ENCODE measurements at places on chromosomes 16 and 17.
A peak's percentile ranks its signal among the peaks of the same experiment; 100 is the strongest.

- peak; percentile 75 for DNase-seq
These were observed 66.3 kb downstream of the BPTF start for GRCh38 chr17:67891481-67892119.

GRCh38 chr16:68417711-68418301, 30.5 kb downstream of the SMPD3 start:
- DNase-seq, result peak; percentile 96

DNA sequence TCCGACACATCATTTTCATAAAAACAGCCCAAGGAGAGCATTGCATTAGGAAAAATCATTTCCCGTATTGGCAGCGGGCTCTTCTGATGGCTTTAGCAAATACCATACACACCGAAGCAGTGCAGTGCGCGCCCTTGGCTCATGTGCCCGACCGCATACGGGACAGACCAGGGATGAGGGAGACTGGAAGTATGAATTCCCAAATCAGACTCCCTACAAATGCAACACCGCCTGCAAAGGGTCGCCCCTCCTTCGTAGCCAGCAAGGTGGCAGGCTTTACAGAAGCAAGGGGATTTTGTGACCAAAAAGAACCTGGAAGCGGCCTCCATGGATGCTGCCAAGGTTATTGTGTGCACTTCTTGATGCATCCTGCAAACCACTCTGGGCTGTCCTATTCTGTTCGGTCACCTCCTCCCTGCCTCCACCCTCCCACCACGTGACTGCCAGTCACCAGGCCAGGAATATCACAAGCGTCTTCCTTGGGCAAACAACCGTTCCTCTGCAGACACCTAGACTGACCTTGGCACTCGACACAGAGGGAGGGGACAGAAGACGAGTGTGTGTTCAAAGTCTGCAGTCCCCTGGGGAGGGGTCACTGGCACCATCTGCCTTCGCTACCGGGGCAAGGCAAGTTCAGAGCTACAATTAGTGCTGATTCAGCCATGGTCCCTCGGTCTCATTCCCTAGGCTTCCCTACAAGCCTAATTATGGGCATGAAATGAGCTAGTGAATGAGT, 460.4 kb downstream of the SLC39A11 start:
- DNase-seq, result peak; percentile 16

- DNase-seq, result peak; percentile 71
These were observed 14.4 kb upstream of the MEAK7 start for GRCh38 chr16:84518804-84519341.

DNA sequence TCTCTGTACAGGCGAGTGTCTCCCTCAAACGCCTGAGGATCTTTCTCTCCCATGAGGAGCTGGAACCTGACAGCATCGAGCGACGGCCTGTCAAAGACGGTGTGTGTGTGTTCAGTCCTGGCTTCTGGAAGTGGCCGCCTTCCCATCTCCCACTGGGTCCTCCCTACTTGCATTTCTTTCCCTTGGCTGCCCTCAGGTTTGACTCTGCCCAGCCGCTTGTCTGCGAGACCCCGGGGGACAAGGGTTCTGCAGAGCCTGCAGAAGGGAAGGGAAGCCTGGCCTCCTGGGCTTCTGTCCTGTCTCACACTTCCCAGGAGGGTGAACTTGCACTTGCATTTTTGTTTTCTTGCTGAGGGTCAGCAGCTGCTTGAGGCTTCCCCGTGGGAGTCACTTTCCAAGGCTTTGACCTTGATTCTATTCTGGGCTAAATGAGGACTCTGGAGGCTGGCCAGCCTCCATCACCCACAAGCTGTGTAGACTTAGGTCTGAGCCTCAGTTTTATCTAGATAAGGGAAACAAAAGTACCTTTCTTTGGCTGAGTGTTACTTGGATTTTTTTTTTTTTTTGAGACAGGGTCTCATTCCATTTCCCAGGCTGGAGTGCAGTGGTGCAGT, 122.3 kb downstream of the ABCC1 start:
- peak; percentile 16 for DNase-seq

- no peak for DNase-seq
These were observed 83.2 kb downstream of the WSCD1 start for GRCh38 chr17:6153375-6153774.

- DNase-seq, result peak; percentile 47
These were observed 62.7 kb downstream of the C16orf82 start for GRCh38 chr16:27129401-27129800.

DNA sequence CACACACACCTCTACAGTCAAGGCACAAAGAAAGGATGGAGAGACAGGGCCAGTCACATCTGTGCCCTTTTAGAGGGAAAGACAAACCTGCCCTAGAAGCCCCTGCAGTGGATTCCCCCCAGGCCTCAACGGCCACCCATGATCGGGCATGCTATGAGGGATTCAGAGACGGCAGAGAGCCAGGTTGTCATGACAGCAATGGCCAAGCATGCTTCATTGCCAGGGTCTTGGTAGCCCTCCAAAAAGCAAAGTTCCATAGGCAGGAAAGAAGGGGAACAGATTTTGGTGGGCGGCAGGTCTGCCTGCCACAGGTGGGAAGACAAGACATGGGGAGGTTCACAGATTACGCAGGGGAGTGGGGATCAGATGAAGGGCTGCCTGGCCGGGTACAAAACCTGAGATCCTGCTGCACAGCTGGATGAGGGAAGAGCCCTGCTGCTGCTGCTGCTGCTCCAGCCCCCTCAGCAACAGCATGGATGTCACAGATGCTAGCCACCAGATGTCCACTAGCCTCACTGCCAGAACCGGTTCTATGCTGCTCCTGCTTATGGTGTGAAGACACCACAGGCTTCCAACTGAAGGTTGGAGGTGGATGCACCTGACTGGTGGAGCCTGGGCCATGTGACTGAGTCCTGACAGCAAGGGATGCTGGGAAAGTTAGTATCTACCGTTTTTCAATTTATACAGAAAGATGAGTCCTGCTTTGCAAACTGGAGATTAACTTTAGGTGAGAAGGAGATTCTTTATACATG, 17.8 kb downstream of the ACTG1 start:
- peak; percentile 91 for DNase-seq

DNA sequence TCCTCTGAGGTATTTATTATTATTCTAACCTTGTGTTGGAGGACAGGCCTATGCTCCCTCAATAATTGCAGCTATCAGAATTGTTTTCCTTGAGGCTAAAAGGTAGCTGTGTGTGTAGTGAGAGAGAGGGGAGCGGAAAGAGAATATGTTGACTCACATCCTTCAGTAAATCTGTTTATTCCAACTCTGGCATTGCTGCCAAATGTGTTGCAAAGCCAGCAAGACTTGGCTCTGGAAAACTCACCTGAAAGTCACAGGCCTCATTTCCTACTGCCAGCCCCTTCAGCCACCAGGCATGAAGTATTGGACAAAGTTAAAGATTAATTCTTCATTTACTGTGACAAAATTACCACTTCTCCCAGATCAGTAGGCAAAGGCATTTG, 9.6 kb downstream of the CA10 start:
- DNase-seq, result no peak

DNA sequence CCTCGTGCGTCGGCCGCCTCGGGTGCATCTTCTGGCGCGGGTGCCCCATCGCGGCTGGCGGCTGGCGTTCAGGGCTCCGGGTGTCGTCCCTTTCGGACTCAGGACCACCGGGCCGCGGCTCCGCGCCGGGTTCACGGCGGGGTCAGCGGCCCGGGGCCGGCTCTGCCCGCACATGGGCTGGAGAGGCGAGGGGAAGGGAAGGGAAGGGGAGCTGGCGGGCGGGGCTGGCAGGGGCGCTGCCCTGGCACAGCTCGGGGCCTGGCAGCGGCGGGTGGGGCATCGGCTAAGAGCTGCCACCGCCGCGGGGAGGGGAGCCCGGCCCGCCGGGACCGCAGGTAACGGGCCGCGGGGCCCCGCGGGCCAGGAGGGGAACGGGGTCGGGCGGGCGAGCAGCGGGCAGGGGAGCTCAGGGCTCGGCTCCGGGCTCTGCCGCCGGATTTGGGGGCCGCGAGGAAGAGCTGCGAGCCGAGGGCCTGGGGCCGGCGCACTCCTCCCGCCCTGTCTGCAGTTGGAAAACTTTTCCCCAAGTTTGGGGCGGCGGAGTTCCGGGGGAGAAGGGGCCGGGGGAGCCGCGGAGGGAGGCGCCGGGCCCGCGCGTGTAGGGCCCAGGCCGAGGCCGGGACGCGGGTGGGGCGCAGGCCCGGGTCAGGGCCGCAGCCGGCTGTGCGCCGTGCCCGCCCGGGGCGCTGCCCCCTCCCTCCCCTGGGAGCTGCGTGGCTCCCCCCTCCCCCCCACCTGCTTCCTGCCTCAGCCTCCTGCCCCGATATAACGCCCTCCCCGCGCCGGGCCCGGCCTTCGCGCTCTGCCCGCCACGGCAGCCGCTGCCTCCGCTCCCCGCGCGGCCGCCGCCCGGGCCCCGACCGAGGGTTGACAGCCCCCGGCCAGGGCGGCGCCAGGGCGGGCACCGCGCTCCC, 646 bp downstream of the HIC1 start:
- DNase-seq, result no peak

- DNase-seq, result no peak
These were observed 4.7 kb downstream of the ZDHHC7 start for GRCh38 chr16:85006639-85007038.

- DNase-seq, result peak; percentile 90
These were observed at the start of gene NTN3 for GRCh38 chr16:2471016-2471652. NTN3 (plus strand) TSS chr16:2471297; CDS start chr16:2471702, 405 bp downstream.

DNA sequence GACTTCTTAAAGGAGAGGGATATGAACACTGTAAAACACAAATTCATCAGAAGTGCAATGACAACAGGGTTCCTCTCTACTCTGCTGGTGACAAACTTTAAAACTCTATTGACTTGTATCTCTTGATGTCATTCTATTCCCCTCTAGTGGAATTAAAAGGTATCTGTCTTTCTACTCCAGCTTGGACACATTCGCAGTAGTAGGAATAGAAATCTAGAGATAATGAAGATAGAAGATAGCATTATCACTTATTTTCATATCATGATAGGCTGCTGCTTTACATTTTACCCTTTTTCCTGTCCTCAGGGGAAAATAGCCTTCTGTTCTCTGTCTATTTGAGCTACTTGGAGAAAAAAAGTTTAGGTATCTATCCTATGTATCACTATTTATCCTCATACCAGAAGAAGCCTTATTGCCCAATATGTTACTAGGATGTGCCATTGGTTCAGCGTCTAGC, 209.6 kb upstream of the CACNG5 start:
- peak; percentile 62 for DNase-seq

- peak; percentile 5 for DNase-seq
These were observed 70.5 kb upstream of the GNG13 start for GRCh38 chr16:870856-871561.

- DNase-seq, result no peak
These were observed 66.9 kb upstream of the ATF7IP2 start for GRCh38 chr16:10318798-10319500.

DNA sequence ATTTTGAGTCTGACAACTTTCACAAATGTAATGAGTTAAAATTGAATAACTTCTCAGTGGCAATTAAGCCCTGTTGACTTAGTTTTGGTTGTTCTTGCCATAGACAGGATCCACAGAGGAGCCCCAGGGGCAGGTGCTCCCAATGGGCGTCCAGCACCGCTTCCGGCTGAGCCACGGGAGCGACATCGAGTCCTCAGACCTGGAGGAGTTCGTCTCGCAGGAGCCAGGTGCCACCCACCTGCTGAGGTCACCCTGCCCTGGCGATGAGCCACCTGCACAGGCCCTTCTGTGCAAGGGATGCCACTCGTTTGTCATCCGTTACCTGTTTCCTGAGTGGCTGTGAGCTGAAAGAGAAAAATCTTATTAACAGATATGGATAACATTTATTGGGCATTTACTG, 10.7 kb downstream of the CCDC40 start:
- peak; percentile 35 for DNase-seq

DNA sequence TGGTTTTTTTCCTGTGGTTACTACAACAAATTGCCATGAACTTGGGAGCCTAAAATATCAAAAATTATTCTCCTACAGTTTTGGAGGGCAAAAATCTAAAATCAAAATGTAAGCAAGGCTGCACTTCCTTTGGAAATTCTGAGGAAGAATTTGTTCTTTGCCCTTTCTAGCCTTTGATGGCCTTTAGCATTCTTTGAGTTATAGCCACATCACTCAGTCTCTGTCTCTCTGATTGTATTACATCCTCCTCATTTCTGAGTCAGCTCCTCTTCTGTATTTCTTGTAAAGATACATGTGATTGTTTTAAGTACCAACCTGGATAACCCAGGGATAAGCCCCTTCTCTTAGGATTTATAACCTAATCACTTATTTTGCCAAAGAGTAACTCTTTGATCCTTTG, 282.0 kb downstream of the BCAS3 start:
- DNase-seq, result no peak

DNA sequence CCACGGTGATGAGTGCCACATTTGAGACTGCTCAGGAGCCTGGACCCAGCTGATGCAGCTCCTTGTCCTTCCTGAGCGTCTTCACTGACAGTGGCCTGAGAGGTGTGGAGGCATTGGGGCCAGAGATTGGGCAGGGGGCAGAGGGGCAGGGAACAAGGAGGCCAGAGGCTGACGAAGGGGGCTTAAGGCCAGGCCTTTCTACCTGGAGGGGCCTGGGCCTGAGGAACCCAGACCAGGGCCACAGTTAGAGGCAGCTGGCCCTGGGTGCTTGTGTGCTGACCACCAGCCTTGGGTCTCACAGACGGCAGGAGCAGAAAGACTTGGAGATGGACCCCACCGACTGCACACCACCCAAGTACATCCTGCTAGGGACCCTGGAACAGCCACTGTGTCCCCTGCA, 168.2 kb upstream of the ZNF267 start:
- no peak for DNase-seq

GRCh38 chr17:79111097-79111496, 36.5 kb downstream of the ENGASE start:
- no peak for DNase-seq

GRCh38 chr16:84943620-84944019, 67.7 kb downstream of the ZDHHC7 start:
- no peak for DNase-seq

GRCh38 chr17:34673516-34673915, 94.1 kb downstream of the TMEM132E start:
- peak; percentile 81 for DNase-seq

- no peak for DNase-seq
These were observed 48.8 kb downstream of the NLRC5 start for GRCh38 chr16:57038166-57038565.

DNA sequence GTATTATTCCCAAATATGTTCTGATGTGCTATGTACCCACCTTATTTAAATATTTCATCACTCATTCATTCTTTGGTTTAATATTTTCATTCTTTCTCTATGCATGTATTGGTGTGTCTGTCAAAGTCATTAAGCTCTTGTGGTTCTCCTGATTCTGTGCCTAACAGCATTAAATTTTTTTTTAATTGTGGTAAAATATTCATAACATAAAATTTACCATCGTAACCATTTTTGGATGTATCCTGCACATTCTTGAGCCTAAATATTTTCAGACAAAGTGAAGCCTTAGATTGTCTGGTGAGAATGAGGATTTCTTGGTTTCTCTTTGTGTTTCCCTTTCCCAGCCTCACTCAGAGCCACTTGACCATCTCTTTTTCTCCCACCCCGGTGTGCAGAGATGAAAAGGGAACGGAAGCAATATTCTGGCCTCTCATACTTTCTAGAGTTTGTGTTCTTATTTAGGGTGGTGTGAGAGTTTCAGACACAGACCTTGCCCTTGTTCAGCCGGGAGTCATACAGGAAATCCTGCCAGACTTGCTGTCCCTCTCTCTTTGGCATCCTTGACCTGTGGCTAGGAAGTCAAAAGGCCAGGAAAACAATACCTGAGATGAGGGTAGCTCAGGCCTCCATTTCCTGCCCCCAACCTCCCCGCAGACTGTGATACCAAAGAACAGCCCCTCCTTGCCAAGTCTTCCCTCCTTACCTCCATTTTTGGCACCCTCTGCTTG, 4.9 kb downstream of the CCL5 start:
- DNase-seq, result no peak
